ENCODE measurements at places on chromosomes 2 and 18. TPM values are rescaled to one million over a fixed set of nuclear protein-coding genes. Genes with fewer than 3 reads are reported as not detected.

The CYTIP gene
- total RNA-seq, result not detected

The ALK gene
- total RNA-seq, result 0.05 TPM

- peaks cover 30% of the 10 kb centered on the region for H3K4me1 ChIP-seq
- no peak overlapping the region for H3K4me3 ChIP-seq
Observed at GRCh38 chr2:33321236-33321771, 155.1 kb upstream of the RASGRP3 start.

GRCh38 chr2:237295889-237296480 is 118.0 kb downstream of the COL6A3 start:
- no peaks in the 10 kb centered on the region for H3K36me3 ChIP-seq
- H3K4me3 ChIP-seq, result no peak overlapping the region
- no peak for DNase-seq
